ENCODE measurements at places on chromosomes 5 and 9.

DNA sequence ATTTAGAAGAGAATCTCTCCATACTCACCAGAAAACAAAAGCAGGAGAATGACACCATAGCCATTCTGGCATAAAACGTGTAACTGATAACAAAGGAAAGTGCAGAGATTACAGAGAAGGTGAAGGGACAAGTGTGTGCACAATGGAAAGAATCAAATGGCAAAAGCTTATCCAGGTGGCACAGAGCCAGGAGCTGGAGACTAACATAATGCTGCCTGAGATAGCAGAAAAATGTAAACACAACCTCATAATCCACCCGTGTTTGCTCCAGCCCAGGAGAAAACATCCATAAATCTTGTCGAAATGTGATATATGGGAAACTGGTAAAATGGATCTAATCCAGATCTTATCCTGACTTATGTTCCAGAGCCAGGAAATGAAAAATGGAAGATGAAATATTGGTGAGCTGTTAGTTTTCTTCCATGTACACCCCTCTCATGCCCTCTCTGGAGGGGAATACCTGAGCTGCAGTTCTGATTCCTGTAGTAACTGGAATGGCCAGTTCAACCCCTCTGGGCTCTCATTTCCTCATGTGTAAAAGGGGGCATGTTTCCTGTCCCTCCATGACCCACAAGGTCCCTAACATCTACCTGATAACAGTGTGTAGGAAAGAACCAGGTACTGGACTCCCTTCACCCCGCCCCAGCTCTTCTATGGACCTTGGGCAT lies 212.3 kb upstream of the DAPK1 start:
- no peak for DNase-seq

DNA sequence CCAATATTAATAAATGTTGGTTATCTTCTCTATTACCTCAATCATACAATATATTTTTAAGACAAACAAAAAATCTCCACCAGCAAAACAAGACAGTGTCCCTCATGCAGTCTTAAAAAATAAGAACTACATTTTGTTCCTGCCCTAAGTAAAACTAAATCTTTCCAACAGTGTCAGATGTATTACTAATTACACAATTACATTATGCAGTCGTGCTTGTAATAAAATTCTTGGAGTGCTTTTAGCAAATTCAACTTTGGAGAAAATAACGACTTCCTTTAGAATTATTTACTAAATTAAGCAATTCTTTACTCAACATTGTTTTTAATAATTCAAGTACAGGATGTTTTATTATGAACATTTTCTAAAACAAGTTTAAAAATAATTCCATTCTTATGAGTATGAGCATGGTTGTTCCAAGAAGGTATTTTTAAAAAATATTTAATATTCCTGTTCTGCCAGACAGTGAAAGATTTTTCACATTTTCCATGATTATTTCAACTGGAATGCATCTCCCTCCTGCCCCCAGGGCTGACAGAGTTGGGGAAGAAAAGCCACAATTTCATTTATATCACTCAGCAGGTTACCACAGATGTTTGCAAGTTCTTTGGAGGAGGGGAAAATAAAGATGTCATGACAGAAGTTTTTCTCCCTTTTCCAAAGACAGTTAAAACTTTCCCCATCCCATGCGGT lies 137.9 kb downstream of the FAM114A2 start:
- DNase-seq: no peak

DNA sequence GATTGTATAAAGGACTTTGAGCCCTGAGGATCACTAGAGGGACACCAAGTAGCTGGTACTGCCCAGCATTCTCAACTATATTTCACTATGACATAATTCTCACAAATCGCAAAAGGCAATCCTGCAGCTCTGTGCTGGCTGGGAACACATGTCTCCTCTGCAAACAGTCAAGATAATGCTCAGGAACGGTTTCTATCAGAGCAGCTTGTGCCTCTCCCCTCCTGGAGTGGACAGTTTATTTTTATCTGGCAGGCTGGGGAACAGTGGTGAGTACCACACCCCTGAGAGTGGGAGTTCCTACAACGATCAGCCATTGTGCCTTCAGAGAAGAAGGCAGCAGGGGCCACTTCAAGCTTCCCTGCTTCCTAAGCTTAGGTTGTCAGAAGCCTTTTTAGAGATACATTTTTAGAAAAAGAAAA lies 65.8 kb downstream of the ERAP1 start:
- DNase-seq: no peak

DNA sequence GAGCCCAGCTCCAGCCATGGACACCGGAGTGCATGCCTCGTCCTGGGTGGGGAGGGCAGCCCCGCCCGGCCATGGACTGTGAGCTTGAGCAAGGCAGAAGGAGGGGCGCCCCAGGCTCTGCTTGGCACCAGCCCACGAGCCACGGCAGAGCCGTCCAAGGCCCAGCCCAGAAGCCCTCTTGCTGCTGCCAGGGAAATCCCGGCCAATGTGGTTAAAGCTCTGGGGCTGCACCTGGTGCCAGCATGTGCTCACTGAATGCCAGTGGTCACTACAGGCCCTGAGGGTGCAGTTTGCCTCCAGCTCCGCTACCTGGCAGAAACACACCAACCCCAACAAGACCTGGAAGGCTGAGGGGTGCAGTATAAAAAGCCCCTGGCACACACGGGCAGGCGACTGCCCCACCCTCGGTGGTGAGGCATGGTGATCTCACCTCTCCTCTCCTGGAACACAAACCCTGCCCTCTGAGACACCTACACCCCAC lies 11.8 kb downstream of the BRD3 start:
- no peak for DNase-seq

DNA sequence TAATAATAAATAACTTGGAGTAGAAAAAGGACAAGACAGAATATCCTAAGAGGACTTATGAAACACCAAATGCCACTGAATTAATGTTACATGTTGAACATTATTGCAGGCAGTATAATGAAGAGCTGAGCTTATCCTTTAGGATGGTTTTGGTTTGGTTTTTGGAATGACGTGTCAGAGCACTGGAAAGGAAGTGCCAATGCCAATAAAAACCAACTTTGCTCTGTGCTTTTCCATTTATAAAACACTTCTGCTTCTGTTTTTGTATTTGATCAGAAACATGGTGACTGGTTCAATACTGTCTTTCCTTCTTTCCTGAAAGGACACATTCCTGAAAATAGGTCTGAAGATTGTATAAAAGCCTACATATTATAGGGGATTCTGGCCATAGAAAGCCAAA lies 4.2 kb downstream of the MEGF10 start:
- no peak for DNase-seq

DNA sequence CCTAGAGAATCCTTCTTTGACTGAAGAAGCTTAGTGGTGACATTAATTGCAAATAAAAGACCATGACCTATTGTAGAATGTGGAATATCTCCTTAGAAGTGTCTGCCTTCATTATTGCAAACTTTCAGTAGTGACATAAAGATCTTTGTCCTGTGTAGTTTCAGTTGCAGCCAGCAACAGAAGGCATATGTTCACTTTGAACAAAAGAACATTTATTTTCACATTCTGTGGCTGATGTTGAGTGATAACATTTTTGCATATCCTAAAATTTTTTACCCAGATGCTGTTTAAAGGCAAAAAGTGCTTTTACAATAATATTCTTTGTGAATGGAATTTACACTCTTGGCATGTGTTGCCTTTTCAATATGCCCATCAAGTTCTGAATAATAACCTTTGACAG lies 165.9 kb downstream of the TMC1 start:
- DNase-seq: no peak

DNA sequence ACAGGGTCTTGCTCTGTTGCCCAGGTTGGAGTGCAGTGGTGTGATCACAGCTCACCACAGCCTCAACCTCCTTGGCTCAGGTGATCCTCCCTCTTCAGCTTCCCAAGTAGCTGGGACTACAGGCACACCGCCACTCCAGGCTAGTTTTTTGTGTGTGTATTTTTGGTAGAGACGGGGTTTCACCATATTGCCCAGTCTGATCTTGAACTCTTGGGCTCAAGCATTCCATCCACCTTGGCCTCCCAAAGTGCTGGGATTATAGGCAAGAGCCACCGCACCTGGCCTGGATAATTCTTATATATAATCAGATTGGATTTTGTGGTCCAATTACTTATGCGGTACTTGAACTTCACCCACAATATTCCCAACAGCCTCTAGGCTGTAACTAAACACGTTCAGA lies 19.8 kb downstream of the CCDC69 start:
- DNase-seq: no peak

DNA sequence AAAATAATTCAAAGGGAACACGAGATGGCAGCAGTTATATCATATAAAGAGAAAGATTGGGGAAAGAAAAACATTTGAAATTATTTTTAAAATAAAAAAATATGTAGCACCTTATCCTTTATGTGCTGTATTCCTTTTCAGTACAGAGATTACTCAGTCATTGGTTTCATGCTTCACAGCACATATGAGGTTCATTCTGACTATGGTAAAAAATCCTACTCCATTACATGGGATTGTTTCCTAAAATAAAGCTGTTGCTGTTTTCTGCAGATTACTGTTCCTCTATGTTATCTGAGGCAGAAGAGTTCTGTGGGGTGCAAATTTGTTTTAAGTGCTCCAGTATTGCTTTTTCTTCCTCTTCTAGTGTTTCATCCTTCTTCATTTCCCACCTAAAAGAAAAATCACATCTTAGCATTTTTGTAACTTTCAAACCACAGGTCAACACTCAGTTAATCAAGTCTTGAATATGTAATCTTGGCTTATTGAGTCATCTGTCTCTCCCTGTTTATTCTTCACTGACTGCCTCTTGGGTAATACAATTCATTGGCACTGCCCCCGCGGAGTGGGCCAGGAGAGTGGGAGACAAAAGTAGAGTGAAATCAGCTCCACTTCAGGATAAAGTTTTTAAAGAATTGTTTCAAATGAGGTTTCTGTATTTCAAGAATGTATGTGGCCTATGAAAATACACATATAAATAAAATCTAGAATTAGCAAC lies 412.5 kb upstream of the POU5F2 start:
- no peak for DNase-seq

DNA sequence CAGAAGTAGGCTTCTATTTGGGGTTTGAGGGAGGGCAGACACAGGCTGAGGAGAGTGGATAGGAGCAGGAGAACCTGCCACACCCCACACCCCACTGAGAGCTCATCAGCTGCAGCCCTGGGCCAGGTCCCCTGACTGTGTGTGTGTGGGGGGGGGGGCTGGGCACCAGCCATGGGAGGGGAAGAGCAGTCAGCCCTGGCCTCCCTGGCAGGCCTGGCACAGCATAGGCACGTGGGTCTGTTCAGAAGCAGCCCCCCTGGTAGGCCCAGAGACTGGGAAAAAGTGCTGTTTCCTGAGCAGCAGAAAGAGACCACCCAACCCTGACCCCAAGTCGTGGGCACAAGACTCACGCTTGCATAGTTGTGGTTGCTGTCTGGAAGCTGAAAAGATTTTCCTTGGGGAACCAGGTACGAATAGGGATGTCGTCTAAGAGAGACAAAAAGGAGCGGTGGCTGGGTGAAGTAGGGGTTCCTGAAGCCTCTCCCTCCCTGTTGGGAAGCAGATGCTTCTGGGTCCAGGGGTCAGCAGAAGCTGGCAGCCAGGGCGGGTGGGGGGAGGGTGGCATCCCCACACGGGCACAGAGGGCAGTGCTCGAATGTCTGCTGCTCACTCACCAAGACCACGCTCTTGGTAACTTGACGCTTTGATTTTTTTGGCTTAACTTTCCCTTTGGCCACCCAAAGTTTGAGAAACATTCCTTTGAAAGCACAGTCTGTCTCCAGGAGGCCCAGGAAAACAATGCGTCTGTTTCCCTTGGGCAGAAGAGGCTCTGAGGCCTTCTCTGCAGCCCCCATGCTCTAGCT lies 2.9 kb downstream of the NSMF start:
- DNase-seq: no peak

DNA sequence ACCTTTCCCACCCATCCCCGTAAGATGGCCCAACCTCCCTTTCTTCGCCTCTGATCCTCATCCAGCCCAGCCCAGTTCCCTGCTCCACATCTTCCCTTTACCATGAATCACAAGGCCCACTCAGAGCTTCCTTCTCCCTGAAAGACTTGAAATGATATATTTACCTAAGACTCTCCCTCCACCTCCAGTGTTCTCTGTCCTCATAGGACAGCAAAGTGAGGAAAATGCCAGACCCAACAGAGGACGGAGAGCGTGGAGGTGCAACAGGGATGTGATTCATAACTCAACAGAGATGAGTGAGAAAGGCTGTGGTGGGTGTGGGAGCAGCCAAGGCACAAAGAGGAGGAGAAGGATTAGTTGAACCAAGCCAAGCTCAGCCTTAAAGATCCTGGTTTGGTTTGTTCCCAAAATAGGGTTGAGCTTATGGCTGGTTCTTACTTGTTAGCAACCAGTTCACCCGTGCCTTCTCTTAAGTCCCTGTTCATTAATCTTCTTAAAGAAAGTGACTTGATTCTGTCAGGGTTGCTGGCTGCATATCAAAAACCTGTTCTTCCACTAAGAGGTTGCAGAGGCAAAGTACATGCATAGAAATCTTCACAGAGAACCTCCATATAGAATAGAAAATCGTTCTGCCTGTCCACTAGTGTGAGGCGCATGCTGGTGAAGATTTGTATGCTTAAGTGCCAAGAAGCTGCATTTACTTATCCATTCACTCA lies 183.2 kb downstream of the ACTL7B start:
- no peak for DNase-seq

- no peak for DNase-seq
These were observed 14.1 kb upstream of the FAM120AOS start for GRCh38 chr9:93467462-93467861.

- peak; percentile 65 for DNase-seq
These were observed 103.8 kb downstream of the RPS23 start for GRCh38 chr5:82174128-82174918.

- DNase-seq: no peak
These were observed 19.4 kb downstream of the DAP start for GRCh38 chr5:10741661-10742060.

DNA sequence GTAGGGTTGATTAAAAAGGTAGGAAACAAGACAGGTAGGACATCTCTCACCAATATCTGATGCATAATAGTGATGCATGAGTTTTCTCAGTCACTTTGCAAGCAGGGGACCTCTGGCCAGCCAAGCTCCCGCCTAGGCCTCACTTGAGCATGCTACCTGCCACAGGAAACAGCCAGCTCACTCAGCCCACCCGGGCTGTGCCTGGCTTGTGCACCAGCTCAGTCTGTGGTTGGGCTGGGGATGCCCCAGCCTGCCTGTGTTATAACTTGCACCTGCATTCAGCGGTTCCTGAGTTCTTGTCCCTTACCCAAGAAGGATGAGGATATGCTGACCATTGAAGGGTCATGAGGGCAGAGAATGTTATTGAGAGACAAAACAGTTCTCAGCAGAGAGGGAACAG lies 172.8 kb upstream of the PLCXD3 start:
- no peak for DNase-seq

GRCh38 chr5:91126448-91126847 lies 256.7 kb downstream of the ARRDC3 start:
- DNase-seq: no peak

All from Jurkat, Clone E6-1 (cell line).